ENCODE measurements at places on chromosomes 7 and 10. TPM values are rescaled to one million over a fixed set of nuclear protein-coding genes. Genes with fewer than 3 reads are reported as not detected.

Gene HELLS
- 1.6 TPM for total RNA-seq

Gene OGDHL
- 88.9 TPM for total RNA-seq

Gene INA
- not detected for total RNA-seq

Gene SPDYE5
- total RNA-seq: not detected

Gene CTBP2
- total RNA-seq: 5.8 TPM

Gene IGFBP1
- total RNA-seq: 13.7 TPM

Gene EBLN1
- total RNA-seq: not detected

Gene LEP
- total RNA-seq: not detected

Gene CYP3A4
- total RNA-seq: 1,005 TPM

Gene SPDYE11
- total RNA-seq: not detected

Gene DYNC1I1
- 0.15 TPM for total RNA-seq

Gene FBXL13
- total RNA-seq: 0.18 TPM

Gene SUN3
- not detected for total RNA-seq

Gene HMX3
- 0.20 TPM for total RNA-seq

Gene ELMO1
- total RNA-seq: 21.2 TPM

Gene NPC1L1
- total RNA-seq: 21.1 TPM

Gene CNPY1
- total RNA-seq: not detected

Gene KCNMA1
- 44.0 TPM for total RNA-seq

Gene KIN
- 2.6 TPM for total RNA-seq

Gene WDR11
- 21.9 TPM for total RNA-seq

Gene FAM221A
- total RNA-seq: 4.2 TPM

Gene NYAP1
- total RNA-seq: 0.38 TPM

Gene EPC1
- total RNA-seq: 9.6 TPM

Gene NUDT13
- total RNA-seq: 2.7 TPM

Gene PDE1C
- 0.03 TPM for total RNA-seq

Gene ARHGAP22
- total RNA-seq: 0.13 TPM

Gene IL6
- total RNA-seq: not detected

Gene SRI
- total RNA-seq: 17.4 TPM

Gene FFAR4
- 0.25 TPM for total RNA-seq

Gene ZEB1
- total RNA-seq: 9.3 TPM

Gene TAS2R5
- 0.45 TPM for total RNA-seq

Gene LIPM
- total RNA-seq: not detected

Gene NKX1-2
- total RNA-seq: 0.05 TPM

Gene ATRNL1
- 1.3 TPM for total RNA-seq

Gene NKX6-2
- total RNA-seq: not detected

Gene PLXDC2
- total RNA-seq: 5.0 TPM

Gene AKR1B1
- total RNA-seq: 9.7 TPM

Gene ARHGAP19
- total RNA-seq: 4.1 TPM

Gene EEF1AKMT2
- 6.8 TPM for total RNA-seq

Gene INSYN2A
- not detected for total RNA-seq

Gene SLC29A4
- 2.9 TPM for total RNA-seq

Data from left lobe of liver (tissue), 2 donors.